Lower leg skin (tissue), 4 donors: ENCODE measurements at places on chromosomes 11 and 22. TPM values are rescaled to one million over a fixed set of nuclear protein-coding genes. Genes with fewer than 3 reads are reported as not detected.

DNA sequence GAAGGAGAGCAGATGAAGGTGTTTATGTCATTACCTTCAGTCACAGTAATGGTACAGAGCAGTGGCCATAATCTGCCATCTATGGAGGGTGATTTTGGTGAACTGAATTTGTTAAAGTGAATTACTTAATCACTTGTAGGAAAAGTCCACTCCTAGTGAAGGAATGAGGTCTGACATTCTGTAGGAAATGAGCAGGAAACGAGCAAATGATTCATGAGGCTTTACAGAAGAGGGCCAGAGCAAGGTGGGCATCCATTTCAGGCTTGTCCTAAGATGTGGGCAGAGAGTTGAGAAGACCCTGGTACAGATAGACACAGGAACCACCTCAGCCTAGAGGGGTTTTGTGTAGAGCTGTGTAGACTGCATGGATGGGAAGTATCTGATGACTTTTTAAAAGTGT, 6.0 kb upstream of the SGSM3 start:
- DNase-seq, result no peak

Gene MICAL3
- 26.8 TPM for total RNA-seq

DNA sequence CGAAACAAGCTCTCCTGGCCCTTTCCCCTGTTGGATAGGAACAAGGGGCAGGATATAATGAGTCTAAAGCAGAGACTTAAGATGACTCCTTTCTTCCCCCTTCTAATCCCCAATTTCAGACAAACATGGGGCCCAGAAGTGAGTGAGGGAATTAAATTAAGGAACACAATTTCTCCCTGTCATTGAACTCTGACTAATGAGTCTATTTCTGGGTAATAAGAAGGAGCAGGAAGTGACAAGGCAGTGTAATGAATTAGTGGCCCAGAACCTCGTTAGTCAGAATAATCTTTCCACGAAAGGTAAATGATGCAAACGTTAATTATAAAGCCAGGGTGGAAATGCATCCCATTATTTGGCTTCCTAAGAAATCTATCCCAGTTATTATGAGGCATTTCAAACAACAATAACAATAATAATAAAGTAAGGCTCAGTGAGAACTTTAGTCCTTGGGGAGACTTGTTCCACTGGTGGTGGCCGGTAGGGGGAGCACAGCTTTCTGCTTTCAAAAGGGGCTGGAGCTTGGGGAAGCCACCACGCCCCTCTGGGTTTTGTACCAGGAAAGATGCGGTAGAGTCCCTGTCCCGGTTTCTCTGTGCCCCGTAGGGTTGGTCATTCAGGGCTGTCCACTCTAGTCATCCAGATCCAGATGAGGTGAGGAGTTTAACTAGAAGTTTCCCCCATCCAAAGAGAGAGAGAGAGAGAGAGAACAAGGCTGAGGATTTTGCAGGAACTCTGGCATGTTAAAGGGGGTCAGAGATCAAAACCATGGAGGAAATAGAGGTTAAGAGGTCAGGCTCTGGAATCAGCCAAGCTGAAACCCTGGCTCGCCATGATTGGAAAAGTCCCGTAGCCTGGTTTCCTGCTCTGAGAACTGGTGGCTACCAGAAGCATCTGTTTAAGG, 298.3 kb downstream of the NTM start:
- no peak for DNase-seq

DNA sequence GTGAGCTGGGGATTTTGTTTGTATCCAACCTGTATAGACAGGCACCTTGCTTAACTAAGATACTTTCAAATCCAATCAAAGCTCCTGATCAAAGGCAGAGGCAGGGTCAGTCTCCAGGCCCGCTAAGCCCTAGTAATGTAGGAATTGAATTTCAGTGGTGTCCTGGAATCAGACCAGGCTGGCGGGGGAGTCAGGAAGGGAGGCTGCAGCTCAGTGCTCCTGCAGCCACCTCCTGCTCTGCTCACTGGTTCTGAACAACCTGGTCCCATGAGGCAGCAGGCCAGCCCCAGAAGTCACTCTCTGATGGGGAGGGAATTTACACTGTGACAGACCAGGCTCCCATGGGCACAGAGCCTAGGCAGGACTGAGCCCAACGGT, 38.5 kb upstream of the GALNT18 start:
- no peak for DNase-seq

DNA sequence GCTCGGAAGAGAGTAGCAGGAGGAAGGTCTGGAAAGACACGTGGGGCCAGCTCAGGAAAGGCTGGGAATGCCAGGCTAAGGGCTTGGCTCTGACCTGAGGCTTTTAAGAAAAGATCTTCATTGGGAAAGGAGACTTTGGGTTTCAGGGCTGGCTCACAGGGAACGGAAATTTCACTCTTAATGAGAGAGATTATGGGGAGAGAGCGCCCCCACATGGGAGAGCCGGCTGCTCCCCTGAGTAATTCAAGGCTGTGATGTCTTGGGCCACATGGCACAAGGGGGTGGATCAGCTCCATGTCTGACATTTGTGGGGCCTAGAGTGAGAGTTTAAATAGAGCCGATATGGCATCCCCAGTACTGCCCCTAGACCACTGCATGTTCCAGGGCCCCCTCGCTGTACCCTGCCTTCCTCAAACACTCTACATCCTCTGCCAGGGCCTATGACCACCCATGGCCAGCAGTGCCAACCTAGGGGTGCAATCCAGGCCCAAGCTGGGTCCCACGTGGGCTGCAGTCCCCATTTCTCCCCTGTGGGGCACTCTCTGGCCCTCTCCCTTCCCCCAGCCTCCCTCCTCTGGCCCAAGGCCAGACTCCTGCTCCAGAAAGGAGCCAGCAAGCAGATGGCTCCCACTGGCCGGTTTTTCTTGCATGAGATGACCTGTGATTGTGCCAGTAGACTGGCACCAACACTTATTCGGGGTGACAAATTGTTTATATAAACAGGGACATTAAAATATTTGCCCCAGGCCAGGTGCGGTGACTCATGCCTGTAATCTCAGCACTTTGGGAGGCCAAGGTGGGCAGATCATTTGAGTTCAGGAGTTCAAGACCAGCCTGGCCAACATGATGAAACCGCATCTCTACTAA, 75.2 kb downstream of the ISX start:
- DNase-seq, result no peak

DNA sequence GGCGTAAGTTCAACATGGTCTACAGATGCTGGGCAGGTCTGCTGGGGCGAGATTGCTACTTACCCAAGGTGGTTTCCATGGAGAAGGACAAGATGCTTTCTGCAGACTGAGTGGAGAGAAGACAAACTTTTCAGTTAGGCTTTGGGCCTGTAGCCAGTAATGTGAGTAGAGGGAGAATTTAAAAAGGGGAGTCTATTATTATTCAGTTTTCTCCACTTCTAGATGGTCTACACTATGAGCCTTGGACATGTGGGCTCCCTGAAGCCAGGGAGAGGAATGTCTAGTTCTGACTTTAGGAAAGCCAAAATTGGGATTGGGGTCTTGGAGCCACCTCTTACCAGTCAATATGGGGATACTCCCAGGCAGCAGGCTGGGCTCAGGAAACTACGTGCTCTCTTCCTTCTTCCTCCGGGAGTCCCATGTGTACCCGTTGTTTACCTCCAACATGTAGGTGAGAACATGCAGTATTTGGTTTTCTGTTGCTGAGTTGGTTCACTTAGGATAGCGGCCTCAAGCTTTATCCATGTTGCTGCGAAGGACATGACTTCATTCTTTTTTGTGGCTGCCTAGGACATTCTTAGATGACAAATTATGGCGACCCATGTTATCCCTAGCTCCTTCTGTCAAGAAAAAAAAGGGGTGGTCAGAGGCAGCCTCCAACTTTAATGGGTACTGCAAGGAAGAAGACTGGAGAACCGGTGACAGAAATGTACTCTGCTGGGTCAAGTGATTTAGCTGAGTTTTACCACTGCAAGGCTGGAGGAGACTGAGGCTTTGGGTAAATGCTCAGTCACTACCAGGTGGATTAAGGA, 14.7 kb upstream of the ZNF280A start:
- DNase-seq, result no peak

Gene H19
- total RNA-seq, result 29.9 TPM

- DNase-seq, result no peak
These were observed 5.8 kb downstream of the GRIK4 start for GRCh38 chr11:120517390-120517761.
